Psoas muscle (tissue), 8 donors: ENCODE measurements at places on chromosomes 11 and 22. TPM values are rescaled to one million over a fixed set of nuclear protein-coding genes. Genes with fewer than 3 reads are reported as not detected.

- no peak for DNase-seq
These were observed 38.4 kb downstream of the GRK3 start for GRCh38 chr22:25602916-25603315.

DNA sequence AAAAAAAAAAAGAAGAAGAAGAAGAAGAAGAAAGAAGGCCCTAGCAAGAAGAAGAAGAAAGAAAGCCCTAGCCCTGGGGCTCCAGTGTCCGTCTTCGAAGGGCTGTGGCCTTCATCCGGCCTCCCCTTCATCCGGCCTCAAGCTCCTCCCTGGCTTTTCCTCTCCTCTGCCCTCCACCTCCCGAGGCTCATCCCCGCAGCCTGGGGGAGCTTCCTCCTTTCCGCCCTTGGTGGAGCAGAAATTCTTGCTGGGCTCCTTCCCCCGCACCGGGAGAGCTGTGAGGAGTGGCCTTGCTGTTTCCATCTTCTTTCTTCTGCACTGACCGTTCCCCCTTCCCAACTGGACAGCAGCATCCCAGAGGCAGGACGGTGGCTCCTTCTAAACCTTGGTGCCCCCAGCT, 9.5 kb upstream of the LTO1 start:
- DNase-seq, result no peak

DNA sequence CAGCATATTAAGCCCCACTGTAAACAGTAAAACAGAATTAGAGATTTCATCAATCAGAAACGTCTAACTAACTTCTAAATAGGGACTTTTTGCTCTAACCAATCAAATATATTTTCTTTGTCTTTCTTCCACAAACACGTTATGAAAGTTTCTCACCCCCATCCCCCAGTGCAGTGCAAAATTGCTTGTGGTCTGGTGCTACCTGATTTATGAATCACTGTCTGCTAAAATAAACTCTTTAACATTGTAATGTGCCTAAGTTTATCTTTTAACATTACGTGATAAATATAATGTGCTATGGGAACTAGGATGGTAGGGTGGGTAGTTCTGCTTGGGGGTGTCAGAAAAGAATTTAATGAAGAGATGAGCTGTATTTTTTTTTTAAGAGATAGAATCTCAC, 47.3 kb upstream of the SLC5A1 start:
- DNase-seq, result no peak

- DNase-seq, result no peak
These were observed 82.6 kb downstream of the CYP2R1 start for GRCh38 chr11:14809466-14809865.

GRCh38 chr11:65410936-65411680, 11.5 kb upstream of the NEAT1 start:
- peak; percentile 47 for DNase-seq

GRCh38 chr11:129366737-129367597, 8.7 kb upstream of the BARX2 start:
- no peak for DNase-seq

DNA sequence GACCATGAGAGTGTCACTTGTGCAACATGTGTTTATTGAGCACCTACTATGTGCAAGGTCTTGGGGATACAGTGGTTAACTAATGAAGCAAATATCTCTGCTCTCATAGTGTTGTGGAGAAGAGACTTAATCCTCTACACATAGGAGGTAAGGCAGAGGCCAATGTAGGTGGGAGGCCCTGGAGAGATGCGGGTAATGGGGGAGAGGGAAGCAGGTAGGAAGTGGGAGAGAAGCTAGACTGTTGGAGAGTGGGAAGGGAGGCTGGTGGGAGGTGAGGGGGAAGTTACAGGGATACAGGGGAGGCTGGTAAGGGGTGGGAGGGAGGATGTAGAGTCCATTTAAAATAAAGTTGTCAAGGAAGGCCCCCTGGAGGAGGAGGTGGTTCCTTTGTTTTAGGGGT, 240.0 kb downstream of the MIAT start:
- DNase-seq, result no peak

DNA sequence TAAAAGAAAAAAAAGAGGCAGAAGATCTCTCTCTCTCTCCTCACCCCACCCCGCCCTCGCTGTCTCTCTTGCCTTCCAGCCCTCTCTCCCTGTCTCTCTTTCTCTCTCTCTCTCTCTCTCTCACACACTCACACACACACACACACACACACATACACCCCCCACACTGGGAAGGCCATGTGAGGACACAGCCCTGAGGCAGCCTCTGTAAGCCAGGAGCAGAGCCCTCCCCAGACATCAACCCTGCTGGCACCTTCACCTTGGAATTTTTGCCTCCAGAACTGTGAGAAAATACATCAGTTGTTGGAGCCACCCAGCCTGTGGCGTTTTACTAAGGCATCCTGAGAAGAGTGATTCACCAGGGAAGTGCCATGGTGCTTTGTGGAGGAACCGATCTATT, 14.7 kb downstream of the APOL3 start:
- no peak for DNase-seq

DNA sequence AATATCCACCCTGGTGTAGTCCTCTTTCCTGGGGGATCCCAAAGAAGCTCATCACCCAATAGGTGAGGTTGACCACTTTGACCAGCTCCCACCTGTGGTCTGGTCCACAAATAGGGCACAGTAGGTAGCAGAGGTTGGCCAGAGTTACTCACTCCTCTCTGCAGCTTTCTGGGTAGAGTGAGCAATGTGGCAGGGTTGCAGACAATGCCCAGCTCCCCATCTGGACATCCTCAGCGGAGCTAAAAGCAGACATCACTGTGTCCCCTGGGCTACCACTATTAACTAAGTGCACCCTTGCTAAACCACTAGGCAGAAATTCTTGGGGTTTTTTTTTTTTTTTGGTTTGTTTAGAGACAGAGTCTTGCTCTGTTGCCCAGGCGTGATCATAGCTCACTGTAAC, 48.4 kb upstream of the TP53I11 start:
- no peak for DNase-seq

Gene CAVIN3
- 24.7 TPM for polyA plus RNA-seq

Gene ACRV1
- polyA plus RNA-seq, result not detected

Gene SLC25A1
- polyA plus RNA-seq, result 10.8 TPM
